HCT116 (cell line): ENCODE measurements at places on chromosomes 11 and 22. TPM values are rescaled to one million over a fixed set of nuclear protein-coding genes. Genes with fewer than 3 reads are reported as not detected.

Gene SLC22A25
- total RNA-seq: not detected

Gene MS4A6A
- total RNA-seq: 0.52 TPM

Gene NLRP10
- total RNA-seq: not detected

Gene TRIM6
- 3.0 TPM for total RNA-seq

Gene PKDREJ
- not detected for total RNA-seq

Gene MADD
- 37.1 TPM for total RNA-seq

Gene ZBED4
- 21.6 TPM for total RNA-seq

Gene TMA7B
- total RNA-seq: not detected

Gene MYO18B
- 0.05 TPM for total RNA-seq

Gene OVOL1
- total RNA-seq: 14.7 TPM

Gene OR51B5
- total RNA-seq: 140 TPM

- peaks cover 4% of the 10 kb centered on the region; the same call in 1 of the 2 replicates for H3K4me1 ChIP-seq
- H3K36me3 ChIP-seq: no peaks in the 10 kb centered on the region
- no peak for DNase-seq
- H3K4me3 ChIP-seq: no peak overlapping the region
- H3K27ac ChIP-seq: no peak overlapping the region
Measured at GRCh38 chr11:62383822-62384221, 35.0 kb upstream of the SCGB1A1 start.

- no peak overlapping the region for H3K4me3 ChIP-seq
- no peak for DNase-seq
- H3K27ac ChIP-seq: no peak overlapping the region
- no peaks in the 10 kb centered on the region for H3K36me3 ChIP-seq
Measured at GRCh38 chr11:84541731-84542340, 1085.3 kb downstream of the DLG2 start.

- H3K4me3 ChIP-seq: no peak overlapping the region
- H3K27ac ChIP-seq: no peak overlapping the region
- H3K36me3 ChIP-seq: no peaks in the 10 kb centered on the region
- no peaks in the 10 kb centered on the region for H3K27me3 ChIP-seq
- H3K4me1 ChIP-seq: no peaks in the 10 kb centered on the region
Measured at GRCh38 chr22:33274214-33275072, 216.3 kb upstream of the SYN3 start.

GRCh38 chr22:27747396-27748221, 53.9 kb downstream of the MN1 start:
- H3K4me1 ChIP-seq: peaks cover 2% of the 10 kb centered on the region
- H3K27me3 ChIP-seq: peaks cover 5% of the 10 kb centered on the region; the same call in 1 of the 2 replicates
- H3K4me3 ChIP-seq: no peak overlapping the region
- H3K36me3 ChIP-seq: no peaks in the 10 kb centered on the region
- H3K27ac ChIP-seq: no peak overlapping the region

GRCh38 chr11:9132203-9132878, 40.9 kb upstream of the SCUBE2 start:
- DNase-seq: no peak
- no peaks in the 10 kb centered on the region for H3K27me3 ChIP-seq

DNA sequence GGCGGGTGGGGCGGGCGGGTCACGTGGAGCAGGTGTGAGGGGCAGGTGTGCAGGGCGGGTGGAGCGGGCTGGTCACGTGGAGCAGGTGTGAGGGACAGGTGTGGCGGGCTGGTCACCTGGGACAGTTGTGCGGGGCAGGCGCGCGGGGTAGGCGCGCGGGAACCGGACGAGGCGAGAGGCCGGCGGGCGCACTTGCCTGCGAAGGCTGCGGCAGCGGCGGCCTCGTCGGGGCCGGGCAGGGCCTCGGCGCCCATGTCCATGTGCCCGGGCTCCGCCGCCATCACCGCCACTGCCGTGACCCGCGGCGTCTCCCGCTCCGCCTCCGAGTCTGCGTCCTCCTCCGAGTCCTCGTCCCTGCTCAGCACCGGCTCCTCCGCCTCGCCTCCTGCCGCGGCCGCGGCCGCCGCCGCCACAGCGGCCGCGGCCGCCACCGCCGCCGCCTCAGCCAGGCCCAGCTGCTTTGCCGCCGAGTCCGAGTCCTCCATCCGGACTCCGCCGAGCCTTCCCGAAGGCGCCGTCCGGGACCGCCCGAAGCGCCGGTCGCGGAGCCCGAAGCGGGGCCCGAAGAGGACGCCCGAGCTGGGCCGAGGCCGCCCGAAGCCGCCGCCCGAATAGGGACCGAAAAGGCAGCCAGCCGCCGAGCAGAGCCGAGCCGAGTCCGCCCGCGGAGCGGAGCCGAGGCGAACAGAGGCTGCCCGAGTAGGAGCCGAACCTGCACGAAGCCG, at the start of gene DEAF1:
Gene DEAF1, minus strand, starts transcription at position 660 of the 725 bp plus-strand sequence. Its CDS starts 175 bp downstream, at position 485.
- no peaks in the 10 kb centered on the region for H3K27me3 ChIP-seq
- DNase-seq: peak; percentile 96
- H3K4me3 ChIP-seq: peak within 1 kb of the TSS; percentile 75
- peaks cover 34% of the 10 kb centered on the region for H3K4me1 ChIP-seq
- H3K36me3 ChIP-seq: no peaks in the 10 kb centered on the region

DNA sequence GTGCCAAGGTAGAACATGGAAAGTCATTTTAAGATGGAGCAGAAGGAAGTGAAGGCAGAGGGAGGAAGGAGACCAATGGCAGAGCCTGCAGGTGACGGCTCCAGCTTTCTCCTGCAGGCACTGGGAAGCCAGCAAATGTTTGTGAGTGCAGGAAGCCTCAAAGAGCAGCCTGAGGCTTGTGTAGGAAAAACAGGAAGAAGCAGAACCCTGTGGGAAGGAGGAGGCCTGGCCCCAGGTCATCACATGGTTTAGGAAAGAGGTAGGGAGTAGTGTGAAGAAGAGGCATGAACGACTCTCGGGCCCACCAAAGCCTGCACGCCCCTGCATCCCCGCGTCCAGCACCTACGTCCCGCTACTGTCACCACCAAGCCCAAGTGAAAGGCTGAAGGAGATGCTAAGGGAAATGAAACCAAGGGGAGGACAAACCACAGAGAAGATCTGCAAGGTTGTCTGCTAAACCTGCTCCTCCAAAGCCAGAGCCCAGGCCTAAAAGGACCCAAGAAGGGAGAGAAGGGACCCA, 151.5 kb downstream of the CHST1 start:
- H3K4me3 ChIP-seq: no peak overlapping the region
- no peak overlapping the region for H3K27ac ChIP-seq
- H3K4me1 ChIP-seq: no peaks in the 10 kb centered on the region; the same call in 1 of the 2 replicates
- no peak for DNase-seq

DNA sequence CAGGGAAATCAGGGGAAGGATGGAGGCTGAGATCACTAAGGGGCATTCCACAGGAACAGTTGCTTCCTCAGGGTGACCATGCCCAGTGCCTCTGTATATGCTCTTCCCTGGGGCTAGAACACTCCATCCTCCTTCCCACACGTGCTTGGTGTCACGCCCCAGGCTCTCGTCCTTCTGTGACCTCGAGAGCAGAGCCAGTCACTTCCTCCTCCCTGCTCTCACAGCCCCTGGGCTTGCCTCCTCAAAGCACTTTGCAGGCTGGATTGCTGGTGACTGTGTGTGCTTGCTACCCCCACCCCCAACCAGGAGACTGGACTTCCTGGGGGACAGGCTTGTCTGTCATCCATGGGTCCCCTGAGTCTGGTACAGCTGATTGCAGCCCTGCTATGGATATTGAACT, 56.5 kb upstream of the AMPD3 start:
- peaks cover 13% of the 10 kb centered on the region; the same call in 1 of the 2 replicates for H3K4me1 ChIP-seq
- H3K27ac ChIP-seq: no peak overlapping the region
- no peak overlapping the region for H3K4me3 ChIP-seq
- no peaks in the 10 kb centered on the region for H3K36me3 ChIP-seq
- no peaks in the 10 kb centered on the region for H3K27me3 ChIP-seq

GRCh38 chr22:31104869-31105268, 2.5 kb downstream of the SELENOM start:
- no peaks in the 10 kb centered on the region for H3K27me3 ChIP-seq
- DNase-seq: no peak
- H3K36me3 ChIP-seq: peaks cover 15% of the 10 kb centered on the region; the same call in 1 of the 2 replicates
- peaks cover 14% of the 10 kb centered on the region; the same call in 1 of the 2 replicates for H3K4me1 ChIP-seq
- H3K27ac ChIP-seq: no peak overlapping the region
- H3K4me3 ChIP-seq: no peak overlapping the region

DNA sequence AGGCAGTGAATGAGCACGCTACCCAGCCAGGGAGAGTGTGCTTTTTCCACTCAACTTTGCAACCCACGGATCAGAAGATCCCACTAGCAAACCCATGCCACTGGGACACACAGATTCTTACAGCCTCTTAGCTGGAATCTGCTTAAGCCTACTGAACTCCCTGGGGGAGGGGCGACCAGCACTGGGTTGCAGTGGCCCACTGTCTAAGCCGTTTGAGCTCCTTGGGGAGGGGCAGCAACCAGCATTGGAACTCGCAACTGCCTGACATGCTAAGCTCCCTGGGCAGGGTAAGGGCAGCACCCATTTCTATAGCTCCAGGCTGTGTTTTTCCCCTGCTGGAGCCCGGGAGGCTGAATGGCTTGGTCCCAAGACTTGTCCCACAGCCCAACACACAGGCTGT, 99.6 kb downstream of the FAM168A start:
- H3K27ac ChIP-seq: no peak overlapping the region
- no peak overlapping the region for H3K4me3 ChIP-seq
- H3K36me3 ChIP-seq: no peaks in the 10 kb centered on the region
- no peak for DNase-seq

DNA sequence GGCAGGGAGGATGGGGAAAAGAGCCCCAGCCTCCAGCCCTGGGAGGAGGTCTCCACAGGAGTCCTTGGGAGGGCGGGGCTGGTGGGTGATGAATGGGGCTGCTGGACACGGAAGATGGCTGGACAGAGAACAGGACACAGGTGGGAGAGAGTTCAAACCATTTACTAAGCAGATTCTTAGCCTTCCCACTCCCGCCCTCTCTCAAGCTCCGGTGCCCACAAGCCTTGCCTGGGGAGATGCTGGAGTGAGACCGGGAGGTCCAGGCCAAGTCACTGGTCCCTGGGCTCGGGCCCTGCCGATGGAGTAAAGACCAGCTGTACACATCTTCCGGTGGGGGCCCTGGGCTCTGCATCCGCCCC, 1.4 kb downstream of the CLDN5 start:
- no peak for DNase-seq
- no peaks in the 10 kb centered on the region for H3K4me1 ChIP-seq
- no peaks in the 10 kb centered on the region for H3K27me3 ChIP-seq
- no peaks in the 10 kb centered on the region for H3K36me3 ChIP-seq
- no peak overlapping the region for H3K4me3 ChIP-seq

- no peak overlapping the region for H3K27ac ChIP-seq
- H3K36me3 ChIP-seq: no peaks in the 10 kb centered on the region
- H3K4me3 ChIP-seq: no peak overlapping the region
- no peaks in the 10 kb centered on the region for H3K4me1 ChIP-seq
- H3K27me3 ChIP-seq: no peaks in the 10 kb centered on the region
Measured at GRCh38 chr11:131868629-131869507, 498.5 kb downstream of the NTM start.

DNA sequence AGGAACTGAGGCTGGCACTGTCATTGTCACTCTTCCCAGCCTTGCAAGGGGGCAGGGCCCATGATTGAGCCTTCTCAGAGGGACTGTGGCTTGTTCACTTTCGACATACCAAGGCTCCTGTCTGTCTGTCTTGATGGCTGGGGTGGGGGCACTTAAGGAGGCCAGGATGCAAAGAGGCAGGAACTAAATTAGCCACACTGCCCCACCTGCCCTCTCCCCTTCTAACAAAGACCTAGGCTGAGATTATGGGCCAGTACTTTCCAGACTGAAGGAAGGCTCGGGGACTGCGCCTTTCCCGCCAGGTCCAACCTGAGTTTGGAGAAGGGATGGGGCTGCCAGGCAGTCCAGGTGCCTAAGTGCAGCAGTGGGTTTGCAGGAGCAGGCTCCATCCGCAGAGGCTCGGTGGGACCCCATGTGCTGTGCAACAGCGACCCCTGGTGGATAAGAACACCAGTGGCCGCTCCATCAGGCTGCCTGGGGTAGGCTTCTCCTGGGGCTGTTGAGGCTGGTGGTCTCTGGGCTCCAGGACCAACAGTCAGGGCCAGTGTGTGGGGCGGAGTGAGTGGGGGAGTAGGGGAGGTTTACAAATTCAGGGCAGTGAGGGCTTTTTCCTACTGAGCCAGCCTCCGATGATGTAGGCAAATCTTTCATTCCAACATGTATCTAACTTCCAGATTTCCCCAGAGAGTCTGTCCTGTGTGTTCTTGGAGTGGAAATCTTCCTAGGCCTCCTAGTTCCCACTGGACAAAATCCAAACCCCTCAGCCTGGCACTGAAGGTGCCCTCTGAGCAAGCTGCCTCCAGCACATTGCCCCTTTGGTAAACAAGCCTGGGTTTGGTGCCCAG, 93.9 kb downstream of the INSC start:
- peak; percentile 43 for DNase-seq
- no peak overlapping the region for H3K4me3 ChIP-seq
- no peaks in the 10 kb centered on the region for H3K36me3 ChIP-seq
- no peaks in the 10 kb centered on the region for H3K27me3 ChIP-seq
- H3K27ac ChIP-seq: no peak overlapping the region

- no peaks in the 10 kb centered on the region for H3K4me1 ChIP-seq
- no peak overlapping the region for H3K27ac ChIP-seq
- no peaks in the 10 kb centered on the region for H3K36me3 ChIP-seq
- no peak for DNase-seq
Measured at GRCh38 chr22:46139895-46140350, 10.4 kb upstream of the PPARA start.

DNA sequence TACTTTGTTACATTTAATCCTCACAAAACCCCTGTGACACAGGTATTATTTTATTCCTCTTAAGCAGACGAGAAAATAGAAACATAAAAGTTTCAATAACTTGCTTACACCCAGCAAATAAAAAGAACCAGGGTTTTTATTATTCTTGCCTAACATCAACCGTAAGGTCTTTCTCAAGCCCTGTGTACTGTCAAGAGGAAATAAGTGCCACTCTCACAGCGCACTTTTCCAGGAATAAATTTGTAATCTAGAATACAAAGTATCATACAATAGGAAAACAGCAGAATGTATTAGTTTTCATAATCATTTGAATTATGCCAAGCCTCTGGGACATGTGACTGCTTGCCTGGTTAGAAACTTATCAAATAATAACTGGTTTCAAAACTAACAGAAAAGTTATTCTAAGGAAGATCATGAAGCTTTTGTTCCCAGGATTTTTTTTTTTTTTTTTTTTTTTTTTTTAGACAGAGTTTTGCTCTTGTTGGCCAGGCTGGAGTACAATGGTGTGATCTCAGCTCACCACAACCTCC, 7.4 kb downstream of the CCDC34 start:
- DNase-seq: no peak
- H3K27ac ChIP-seq: no peak overlapping the region
- no peaks in the 10 kb centered on the region for H3K27me3 ChIP-seq
- no peaks in the 10 kb centered on the region for H3K4me1 ChIP-seq
